ENCODE measurements at places on chromosomes 5 and 9.

GRCh38 chr9:128940271-128940921, 7.0 kb downstream of the DOLK start:
- no peaks in the 10 kb centered on the region for H3K27me3 ChIP-seq
- H3K27ac ChIP-seq, result no peak overlapping the region
- no peaks in the 10 kb centered on the region for H3K36me3 ChIP-seq
- H3K4me1 ChIP-seq, result no peaks in the 10 kb centered on the region
- H3K4me3 ChIP-seq, result no peak overlapping the region

DNA sequence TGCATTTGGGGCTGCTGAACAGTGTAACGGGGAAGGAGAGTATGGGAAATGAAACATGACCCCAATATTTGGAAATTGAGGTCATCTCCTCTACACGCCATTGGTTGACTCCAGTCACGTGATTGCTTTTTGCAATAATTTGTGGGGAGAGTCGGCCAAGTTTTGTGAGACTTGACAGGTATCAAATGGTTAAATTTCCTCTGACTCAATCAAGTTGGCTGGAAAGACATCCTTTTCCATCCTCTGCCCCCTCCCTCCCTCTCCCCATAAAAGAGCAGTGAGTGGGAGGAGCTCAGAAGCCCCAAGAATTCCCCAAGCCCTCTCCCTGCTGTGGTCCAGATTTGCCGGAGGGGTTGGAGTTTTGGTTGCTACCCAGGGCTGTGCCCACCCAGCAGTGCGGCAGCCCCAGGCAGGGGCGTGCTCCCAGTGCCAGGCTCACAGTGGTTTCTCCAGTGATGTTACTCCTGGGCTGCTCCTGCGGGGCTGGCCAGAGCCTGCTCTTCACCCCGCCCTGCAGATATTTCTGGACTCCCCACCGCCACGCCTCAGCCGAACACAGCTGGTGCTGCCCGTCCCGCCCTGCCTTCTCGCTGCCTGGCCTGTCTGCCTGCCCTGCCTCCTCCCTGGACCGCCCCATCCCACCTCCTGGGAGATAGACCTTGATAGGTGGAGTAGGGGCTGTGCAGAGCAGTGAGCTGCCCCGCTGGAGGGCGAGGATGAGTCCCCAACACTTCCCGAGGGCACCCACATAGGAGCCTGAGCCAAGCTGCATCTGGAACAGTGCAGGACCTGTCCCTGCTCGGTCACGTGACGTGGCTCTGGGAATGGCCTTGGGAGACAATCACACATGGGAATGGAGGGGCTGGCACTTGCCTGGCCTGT, 3.4 kb downstream of the COL5A1 start:
- H3K27ac ChIP-seq, result no peak overlapping the region
- no peak overlapping the region for H3K4me3 ChIP-seq
- no peaks in the 10 kb centered on the region for H3K36me3 ChIP-seq

DNA sequence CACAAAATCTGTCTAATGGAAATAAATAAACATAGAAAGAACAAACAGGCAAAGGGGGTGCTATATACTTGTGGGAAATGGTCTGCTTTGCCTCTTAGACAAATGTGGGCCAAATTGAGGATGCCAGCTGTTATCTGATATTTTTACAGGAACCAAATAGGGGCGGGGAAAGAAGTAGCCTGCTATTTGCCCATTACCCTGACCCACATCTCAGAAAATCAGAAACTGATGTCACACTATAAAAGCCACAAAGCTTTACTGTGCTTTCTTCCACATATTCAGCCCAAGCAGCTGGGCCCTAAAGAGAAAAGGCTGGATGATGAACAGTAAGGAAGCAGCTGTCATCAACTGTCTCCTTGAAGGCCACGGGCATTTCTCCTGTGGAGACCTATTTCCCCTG, 97.3 kb downstream of the ELAVL2 start:
- no peak overlapping the region for H3K27ac ChIP-seq
- DNase-seq, result no peak
- H3K4me3 ChIP-seq, result no peak overlapping the region
- H3K36me3 ChIP-seq, result no peaks in the 10 kb centered on the region

DNA sequence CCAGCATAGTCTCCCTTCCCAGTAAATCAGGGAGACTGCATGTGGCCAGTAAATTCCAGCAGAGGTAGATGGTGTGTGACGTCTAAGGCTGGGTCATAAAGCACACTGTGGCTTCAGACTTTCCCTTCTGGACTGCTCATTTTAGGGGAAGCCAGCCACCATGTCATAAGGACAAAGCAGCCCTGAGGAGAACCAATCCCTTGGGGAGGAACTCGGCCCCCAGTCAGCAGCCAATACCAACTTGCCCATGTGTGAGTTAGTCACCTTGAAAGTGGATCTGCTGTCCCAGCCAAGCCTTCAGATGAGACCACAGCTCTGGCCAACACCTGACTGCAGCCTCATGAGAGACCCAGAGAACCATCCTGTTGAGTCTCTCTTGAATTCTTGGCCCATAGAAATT, 14.7 kb upstream of the NINJ1 start:
- H3K36me3 ChIP-seq, result no peaks in the 10 kb centered on the region
- no peak overlapping the region for H3K27ac ChIP-seq
- DNase-seq, result no peak
- H3K27me3 ChIP-seq, result no peaks in the 10 kb centered on the region
- H3K4me1 ChIP-seq, result peaks cover 7% of the 10 kb centered on the region
- H3K4me3 ChIP-seq, result no peak overlapping the region

GRCh38 chr5:73654171-73654811, 28.3 kb downstream of the ARHGEF28 start:
- peaks cover 23% of the 10 kb centered on the region for H3K4me1 ChIP-seq
- DNase-seq, result peak; percentile 65
- peak overlapping the region; percentile 59 for H3K27ac ChIP-seq
- H3K36me3 ChIP-seq, result no peaks in the 10 kb centered on the region

DNA sequence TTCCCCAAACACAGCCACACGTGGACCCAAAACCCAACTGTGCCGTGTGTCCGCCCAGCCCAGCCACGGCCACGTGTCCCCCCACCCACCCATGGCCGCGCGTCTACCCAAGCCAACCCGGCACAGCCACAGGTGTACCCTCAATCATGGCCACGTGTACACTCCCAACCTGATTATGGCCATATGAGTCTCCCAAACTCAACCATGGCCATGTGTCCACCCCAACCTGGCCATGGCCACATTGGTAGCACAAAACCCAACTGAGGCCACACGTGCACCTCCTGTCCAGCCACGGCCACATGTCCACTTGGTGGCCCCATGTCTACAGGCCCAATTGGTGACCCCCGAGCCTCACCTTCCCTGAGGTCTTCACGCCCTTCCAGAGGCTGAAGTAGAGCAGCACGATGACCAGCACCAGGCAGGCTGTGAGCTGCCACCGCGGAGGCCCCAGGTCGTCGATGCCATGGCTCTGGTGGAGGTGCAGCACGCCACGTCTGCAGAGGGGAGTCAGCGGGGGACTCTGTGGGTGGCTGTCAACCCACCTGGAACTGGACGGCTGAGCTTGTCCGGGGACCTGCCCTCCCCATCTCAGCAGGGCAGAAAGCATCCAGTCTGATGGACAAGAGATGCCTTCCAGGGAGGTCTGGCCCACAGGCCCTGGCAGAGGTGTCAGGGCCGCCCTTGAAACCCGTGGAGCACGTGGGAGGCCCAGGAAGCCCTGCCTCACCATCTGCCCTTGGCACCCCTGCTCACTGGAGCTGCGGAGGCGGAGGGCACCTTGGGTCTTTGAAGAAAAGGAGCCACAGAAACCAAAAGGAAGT, 23.5 kb downstream of the SLC6A3 start:
- no peak for DNase-seq
- H3K27ac ChIP-seq, result no peak overlapping the region
- H3K36me3 ChIP-seq, result no peaks in the 10 kb centered on the region
- H3K27me3 ChIP-seq, result no peaks in the 10 kb centered on the region

DNA sequence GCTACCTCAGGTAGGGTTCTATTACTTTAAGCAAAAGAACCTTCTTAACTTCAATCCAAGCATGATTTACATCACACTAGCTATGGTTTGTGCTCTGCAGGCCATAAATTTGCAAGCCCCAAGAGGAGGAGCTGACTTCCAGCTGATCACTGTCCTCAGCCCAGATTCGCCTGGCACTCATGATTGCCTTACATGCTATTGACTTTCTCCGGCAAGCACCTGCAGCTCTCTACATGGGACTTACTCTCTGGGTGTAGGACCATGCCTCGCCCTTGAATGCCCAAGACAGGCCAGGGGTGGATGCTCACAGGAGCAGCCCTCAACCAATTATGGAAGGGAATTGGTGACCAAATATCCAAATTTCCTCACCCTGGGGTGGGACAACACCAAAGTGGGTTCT, 99.8 kb downstream of the ESM1 start:
- H3K27me3 ChIP-seq, result peaks cover 37% of the 10 kb centered on the region
- H3K36me3 ChIP-seq, result no peaks in the 10 kb centered on the region
- H3K4me3 ChIP-seq, result no peak overlapping the region
- no peaks in the 10 kb centered on the region for H3K4me1 ChIP-seq
- no peak for DNase-seq

- no peaks in the 10 kb centered on the region for H3K27me3 ChIP-seq
- no peak overlapping the region for H3K27ac ChIP-seq
- DNase-seq, result no peak
- no peak overlapping the region for H3K4me3 ChIP-seq
- H3K36me3 ChIP-seq, result no peaks in the 10 kb centered on the region
These were observed 45.7 kb upstream of the PPARGC1B start for GRCh38 chr5:149684371-149684770.
